ENCODE measurements at places on chromosomes 3 and 15.

GRCh38 chr3:105152987-105153386 is 213.7 kb upstream of the ALCAM start:
- DNase-seq: no peak

DNA sequence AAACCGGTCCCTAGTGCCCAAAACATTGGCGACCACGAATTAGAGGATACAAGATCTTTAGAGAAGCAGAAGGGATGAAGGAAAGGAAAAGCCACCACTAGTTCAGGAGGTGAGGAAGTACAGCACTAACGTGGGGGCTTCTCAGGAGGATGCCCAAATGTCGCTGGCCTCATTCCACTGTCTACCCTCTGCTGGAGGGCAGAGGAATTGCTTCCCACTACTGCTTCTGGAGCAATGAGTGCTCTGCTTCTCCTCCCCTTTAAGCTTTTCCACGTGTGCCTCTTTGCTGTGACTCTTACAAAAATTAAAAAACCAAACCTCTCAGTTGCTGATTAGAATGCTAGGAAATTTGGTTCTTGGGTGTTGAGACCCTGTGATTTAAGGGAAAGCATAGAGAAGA is 281.3 kb downstream of the CLSTN2 start:
- DNase-seq: no peak

- DNase-seq: no peak
Observed at GRCh38 chr3:105793040-105793439, 75.8 kb downstream of the CBLB start.

DNA sequence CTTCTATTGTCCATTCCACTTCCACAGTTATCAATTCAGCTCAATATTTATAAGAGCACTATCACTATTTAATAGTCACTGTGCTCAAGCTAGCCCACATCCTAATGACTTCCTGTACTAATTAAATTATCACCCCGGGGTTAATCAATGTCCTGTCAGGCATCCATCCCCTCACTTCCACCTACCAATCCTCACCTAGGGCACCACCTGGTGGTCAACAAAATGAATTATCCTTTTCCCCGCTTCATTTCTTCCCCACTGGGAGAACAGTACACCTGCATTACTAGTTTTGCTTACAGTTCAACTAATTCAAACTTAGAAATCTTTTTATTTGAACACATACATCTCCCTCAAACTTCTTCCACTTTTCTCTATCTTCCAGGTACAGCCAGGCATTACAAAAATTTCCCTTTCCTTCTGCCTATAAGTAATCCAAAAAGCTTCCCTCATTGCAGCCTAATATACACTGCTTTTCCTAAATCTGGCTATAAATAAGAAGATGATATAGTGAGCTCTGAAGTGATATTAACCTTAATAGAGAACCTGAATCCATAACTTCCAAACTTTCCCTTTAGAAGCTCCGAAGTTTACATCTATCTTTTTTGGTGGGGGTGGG is 68.5 kb downstream of the TMCC1 start:
- DNase-seq: peak; percentile 17

DNA sequence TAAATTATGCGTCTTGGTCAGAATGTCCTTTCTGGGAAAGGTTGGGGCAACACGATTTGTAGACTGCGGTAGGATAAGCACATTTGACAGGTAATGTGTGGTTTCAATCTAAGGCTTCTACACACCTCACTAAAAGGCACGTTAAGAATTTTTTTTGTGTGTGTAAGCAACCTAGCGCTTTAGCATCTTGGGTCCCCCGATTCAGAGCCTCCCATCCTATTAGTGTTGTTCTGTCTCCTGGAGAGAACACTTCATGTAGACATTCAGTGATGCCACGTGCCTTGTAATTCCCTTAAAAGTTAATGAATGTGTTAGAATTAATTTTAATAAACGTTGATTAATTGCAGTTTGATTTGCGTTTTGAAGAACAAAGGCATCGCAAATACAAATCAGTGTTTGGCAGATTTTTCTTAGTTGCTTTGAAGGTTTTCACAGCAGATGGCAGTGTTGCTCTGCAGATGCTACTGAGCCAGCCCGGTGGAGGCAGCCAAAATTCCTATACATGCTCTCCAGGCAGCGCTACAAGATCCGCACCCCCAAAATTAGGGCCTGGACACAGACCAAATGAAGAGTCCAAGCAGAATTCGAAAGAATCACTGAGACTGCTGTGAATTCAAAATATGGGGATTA is 63.5 kb downstream of the OTOL1 start:
- no peak for DNase-seq

GRCh38 chr3:16319723-16320122 is 54.7 kb downstream of the OXNAD1 start:
- no peak for DNase-seq

GRCh38 chr3:4820296-4821121 is 158.7 kb upstream of the BHLHE40 start:
- no peak for DNase-seq

DNA sequence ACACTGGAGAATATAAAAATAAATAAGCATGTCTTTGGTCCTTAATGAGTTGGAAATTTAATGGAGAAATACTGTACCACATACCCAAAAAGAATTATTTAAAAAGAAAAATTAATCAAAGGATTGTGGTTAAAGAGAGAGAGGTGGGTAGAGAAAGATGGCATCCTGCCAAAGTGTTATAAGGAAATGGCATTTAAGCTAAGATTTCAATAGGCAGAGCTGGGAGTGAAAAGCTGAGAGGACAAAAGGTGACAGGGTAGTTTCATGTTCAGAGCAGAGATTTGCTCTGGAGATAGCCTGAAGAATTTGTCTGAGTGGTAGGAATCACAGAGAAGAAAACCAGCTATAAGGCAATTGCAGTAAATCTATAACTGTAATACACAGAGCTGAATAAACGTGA is 181.0 kb downstream of the SI start:
- no peak for DNase-seq

- DNase-seq: no peak
Observed at GRCh38 chr15:87632364-87632763, 624.2 kb downstream of the NTRK3 start.

DNA sequence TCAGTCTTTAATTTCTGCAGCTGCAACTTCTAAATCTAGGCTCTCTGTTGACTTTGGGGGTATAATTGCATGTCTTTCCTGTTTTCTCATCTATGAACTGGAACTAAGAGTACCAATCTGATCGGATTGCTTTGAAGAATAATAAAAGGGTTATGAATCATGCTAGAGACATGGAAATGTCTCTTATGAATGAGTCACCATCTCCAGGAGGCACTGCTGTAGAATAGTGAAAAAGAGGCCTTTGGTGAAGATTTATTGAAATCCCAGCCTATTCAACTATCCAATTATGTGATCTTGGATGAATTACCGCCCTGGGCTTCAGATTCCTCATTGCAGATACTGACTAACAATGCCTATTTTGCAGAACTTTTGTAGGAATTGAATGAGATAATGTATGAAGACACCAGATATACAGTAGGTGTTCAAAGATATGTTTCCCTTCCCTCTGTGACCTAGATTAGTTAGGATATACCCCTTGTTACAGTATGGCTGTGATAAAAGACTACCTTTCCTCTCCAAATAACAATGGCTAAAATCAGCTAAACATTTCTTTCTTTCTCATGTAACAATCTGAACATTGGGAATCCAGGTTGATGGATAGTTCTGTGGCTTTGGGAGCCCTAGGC is 11.5 kb upstream of the CMTM8 start:
- DNase-seq: no peak

GRCh38 chr3:132394320-132394719 is 23.0 kb upstream of the DNAJC13 start:
- DNase-seq: no peak

- no peak for DNase-seq
Observed at GRCh38 chr3:192080336-192080735, 619.4 kb downstream of the PYDC2 start.

- no peak for DNase-seq
Observed at GRCh38 chr3:117303443-117303842, 593.9 kb downstream of the TUSC7 start.

GRCh38 chr3:113620091-113620490 is 76.4 kb downstream of the USF3 start:
- no peak for DNase-seq

DNA sequence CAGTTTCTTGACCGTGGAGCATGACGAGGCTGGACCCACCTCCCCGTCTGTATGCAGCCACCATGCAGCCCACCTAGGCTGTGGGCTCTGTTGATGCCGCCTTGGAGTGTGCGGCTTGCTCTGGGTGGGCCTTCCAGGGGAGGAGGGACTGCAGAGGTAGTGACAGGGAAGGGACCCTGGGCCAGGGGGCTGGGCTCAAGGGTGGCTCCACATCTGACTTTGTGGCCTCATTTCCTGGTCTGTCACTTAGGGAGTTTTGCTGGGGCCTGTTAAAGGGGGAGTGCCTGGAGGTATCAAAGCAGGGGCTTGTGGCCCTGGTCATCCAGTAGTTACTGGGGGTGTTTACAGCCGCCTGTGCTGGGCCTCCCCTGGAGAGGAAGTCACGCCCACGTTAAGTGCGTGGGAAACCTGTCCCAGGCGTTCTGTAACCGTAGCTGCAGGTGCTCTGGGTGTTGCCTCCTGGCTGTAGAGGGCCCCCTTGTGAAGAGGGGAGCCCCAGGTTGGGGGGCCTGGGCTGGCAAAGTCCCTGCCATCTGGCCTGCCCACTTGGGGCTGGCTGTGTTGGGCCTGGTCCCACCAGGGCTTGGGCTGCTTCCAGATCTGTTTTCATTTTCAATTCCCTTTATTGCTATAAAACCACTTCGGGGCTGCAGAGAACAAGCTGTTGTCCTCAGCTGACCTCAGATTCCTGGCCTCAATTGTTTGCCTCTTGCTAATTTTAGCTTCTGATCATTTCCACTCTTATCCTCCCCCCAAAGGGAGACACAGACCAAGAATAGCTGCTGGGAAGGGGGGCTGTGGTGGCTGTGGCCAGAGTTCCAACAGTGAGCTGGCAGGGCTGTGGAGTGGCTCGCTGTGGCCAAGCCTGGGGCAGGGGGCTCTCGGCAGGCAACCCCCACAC is 26.5 kb downstream of the KLF13 start:
- no peak for DNase-seq

DNA sequence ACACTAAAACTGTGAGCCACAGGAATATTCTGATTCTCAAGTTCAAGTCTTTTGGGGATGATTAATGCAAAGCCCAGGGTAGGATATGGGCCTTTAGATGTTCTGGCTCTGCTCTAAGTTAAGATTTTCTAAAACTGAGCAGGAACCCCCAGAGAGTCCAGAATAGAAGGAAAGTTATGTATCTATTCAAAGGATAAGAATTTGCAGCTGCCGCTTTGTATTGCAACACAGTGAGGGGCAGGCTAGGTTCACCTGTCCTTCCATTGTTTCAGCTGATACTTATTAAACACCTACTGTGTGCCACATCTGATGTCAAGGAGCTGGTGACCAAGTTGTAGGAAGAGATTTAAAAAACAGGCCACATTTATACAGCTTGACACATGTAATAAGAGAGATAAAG is 290.4 kb downstream of the MAGI1 start:
- DNase-seq: no peak

- DNase-seq: no peak
Observed at GRCh38 chr15:65956307-65956706, 87.0 kb downstream of the RAB11A start.

GRCh38 chr15:99982662-99983061 is 249.4 kb upstream of the LYSMD4 start:
- no peak for DNase-seq

DNA sequence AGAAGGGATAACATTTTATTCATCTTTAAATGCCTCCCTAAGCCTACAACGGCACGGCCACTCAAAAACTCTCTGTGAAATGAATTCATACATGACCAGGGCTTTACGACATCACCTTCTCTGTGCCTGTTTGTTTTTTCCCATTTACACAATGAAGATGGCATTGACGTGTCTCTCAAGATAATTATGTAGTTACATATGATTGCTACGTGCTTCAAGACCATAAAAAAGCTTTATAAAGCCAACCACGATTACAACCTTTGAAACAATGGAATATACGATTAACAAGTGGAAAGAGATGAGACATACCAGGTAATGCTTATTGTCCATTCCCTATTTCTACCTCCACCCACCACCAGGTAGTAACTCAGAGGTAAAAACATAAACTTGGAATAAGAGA is 168.4 kb downstream of the P3H2 start:
- DNase-seq: no peak

GRCh38 chr3:51686512-51687215 is 15.6 kb downstream of the TEX264 start:
- peak; percentile 68 for DNase-seq

Data from stimulated activated CD4-positive, alpha-beta T cell treated with anti-CD3 and anti-CD28 coated beads, TNF-alpha, amount 100 ng/mL, for 48 hours (primary cell).